ENCODE measurements at places on chromosomes 7 and 10.
A peak's percentile ranks its signal among the peaks of the same experiment; 100 is the strongest.

DNA sequence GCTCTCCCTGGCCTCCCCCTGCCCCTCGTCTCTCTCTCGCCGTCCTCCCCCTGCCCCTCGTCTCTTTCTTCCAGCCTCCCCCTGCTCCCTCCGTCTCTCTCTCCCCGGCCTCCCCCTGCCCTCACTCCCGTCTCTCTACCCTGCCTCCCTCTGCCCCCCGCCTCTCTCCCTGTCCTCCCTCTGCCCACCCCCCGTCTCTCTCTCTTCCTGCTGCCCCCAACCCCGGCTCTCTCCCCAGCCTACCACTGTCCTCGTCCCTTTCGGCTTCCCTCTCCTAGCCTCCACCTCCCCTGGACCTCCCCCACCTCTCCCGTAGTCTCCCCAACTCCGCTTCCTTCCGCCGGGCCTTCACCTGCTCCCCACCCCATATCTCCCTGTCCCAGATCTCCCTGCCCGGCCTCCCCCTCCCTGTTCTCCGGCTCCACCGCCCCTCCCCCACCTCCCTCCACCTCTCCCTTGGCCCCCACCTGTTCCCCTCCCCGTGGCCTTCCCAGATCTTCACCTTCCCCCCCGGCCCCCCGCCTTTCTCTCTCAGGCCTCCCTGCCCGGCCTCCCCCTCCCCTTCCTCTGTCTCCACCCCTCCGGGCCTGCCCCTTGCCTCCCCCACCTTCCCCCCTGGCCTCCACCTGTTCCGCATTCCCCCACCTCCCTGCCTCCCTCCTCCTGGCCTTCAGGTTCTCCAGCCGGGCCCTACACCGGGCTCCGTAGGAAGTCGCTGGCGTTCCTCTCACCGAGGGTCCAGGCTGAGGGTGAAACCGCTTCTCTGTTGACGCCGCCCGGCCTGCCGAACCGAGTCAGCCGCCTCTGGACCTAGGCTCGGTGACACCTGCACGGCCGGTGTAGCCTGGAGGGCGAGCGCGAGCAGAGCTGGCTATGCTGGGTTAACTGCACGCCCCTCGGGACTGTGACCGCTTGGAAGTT is 1.2 kb downstream of the GET4 start:
- peaks cover under 1% of the 10 kb centered on the region for H3K36me3 ChIP-seq
- peaks cover 50% of the 10 kb centered on the region for H3K4me1 ChIP-seq
- H3K4me3 ChIP-seq, result peak overlapping the region; percentile 94
- peak overlapping the region; percentile 97 for H3K27ac ChIP-seq

- no peaks in the 10 kb centered on the region for H3K27me3 ChIP-seq
- peaks cover 37% of the 10 kb centered on the region for H3K4me1 ChIP-seq
- DNase-seq, result no peak
- H3K27ac ChIP-seq, result no peak overlapping the region
Measured at GRCh38 chr7:98244871-98245270, 7.2 kb downstream of the TECPR1 start.

GRCh38 chr7:15042285-15043065 is 139.9 kb upstream of the DGKB start:
- no peaks in the 10 kb centered on the region for H3K4me1 ChIP-seq
- H3K36me3 ChIP-seq, result no peaks in the 10 kb centered on the region
- H3K27me3 ChIP-seq, result no peaks in the 10 kb centered on the region

DNA sequence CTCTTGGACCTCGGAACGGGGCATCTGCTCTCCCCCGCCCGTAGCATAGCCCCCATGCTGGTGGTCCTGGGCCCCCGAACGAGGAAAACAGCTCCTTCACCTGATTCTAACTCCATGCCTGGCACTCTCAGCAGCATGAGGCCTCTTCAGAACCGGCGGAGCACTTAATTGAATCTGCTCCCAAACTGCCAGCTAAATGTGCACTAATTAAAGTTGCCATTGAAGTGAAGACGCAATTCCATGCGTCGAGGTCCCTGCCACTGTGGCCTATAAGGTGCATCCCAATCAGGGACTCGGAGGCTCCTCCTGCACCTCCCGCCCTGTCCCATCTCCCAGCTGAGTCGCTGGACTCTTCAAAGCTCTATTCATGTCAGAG is 41.3 kb upstream of the ADGRA1 start:
- no peak overlapping the region for H3K27ac ChIP-seq
- H3K27me3 ChIP-seq, result peaks cover 9% of the 10 kb centered on the region
- no peak for DNase-seq
- no peaks in the 10 kb centered on the region for H3K4me1 ChIP-seq

GRCh38 chr10:91924212-91925021 is 847 bp downstream of the BTAF1 start:
- H3K27me3 ChIP-seq, result no peaks in the 10 kb centered on the region
- no peak for DNase-seq
- peaks cover 45% of the 10 kb centered on the region for H3K4me1 ChIP-seq
- peaks cover 4% of the 10 kb centered on the region for H3K36me3 ChIP-seq
- peak overlapping the region; percentile 99 for H3K27ac ChIP-seq

GRCh38 chr10:18455086-18455884 is 196.1 kb downstream of the NSUN6 start:
- no peaks in the 10 kb centered on the region for H3K4me1 ChIP-seq
- H3K27me3 ChIP-seq, result no peaks in the 10 kb centered on the region
- H3K27ac ChIP-seq, result no peak overlapping the region
- no peak for DNase-seq

DNA sequence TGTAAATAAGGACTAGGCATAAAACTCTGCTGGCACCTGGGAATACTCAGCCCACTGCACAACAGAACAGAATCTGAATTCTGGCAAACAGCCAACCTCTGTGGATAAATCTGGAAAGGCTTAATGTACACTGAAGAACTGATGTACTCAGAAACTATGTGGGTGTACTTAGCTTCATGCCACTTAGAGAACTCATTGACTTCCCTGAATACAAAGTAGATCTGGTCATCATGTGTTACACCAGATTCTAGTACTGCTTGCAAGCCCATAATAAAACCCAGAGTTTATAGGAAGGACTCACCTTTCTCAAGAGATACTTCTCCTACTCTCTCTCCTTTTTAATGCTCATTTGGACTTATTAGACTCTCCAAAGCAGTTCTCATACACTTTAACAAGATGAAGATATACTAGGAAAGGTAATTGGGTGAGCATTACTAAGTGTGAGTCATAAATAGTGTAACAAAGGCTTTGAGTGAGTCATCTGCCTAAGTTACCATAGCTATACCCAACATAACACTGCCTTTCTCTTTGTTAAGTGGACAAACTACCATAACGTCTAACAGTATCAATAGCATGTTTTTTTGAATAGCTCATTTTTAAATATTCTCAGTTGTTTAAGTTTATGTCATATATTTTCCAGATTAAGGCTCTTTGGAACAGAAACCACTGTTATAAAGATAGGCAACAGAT is 309.1 kb downstream of the MDFIC start:
- H3K4me1 ChIP-seq, result peaks cover 20% of the 10 kb centered on the region
- H3K27ac ChIP-seq, result no peak overlapping the region
- peaks cover 3% of the 10 kb centered on the region for H3K27me3 ChIP-seq
- peaks cover 2% of the 10 kb centered on the region for H3K36me3 ChIP-seq

- no peak for DNase-seq
- H3K27ac ChIP-seq, result no peak overlapping the region
- H3K4me3 ChIP-seq, result no peak overlapping the region
- no peaks in the 10 kb centered on the region for H3K4me1 ChIP-seq
Measured at GRCh38 chr10:67550046-67550445, 145.9 kb downstream of the CTNNA3 start.

- peaks cover 45% of the 10 kb centered on the region for H3K27me3 ChIP-seq
- no peak overlapping the region for H3K4me3 ChIP-seq
- H3K27ac ChIP-seq, result no peak overlapping the region
- no peaks in the 10 kb centered on the region for H3K4me1 ChIP-seq
- H3K36me3 ChIP-seq, result no peaks in the 10 kb centered on the region
Measured at GRCh38 chr7:122298131-122298530, 6.4 kb downstream of the FEZF1 start.

DNA sequence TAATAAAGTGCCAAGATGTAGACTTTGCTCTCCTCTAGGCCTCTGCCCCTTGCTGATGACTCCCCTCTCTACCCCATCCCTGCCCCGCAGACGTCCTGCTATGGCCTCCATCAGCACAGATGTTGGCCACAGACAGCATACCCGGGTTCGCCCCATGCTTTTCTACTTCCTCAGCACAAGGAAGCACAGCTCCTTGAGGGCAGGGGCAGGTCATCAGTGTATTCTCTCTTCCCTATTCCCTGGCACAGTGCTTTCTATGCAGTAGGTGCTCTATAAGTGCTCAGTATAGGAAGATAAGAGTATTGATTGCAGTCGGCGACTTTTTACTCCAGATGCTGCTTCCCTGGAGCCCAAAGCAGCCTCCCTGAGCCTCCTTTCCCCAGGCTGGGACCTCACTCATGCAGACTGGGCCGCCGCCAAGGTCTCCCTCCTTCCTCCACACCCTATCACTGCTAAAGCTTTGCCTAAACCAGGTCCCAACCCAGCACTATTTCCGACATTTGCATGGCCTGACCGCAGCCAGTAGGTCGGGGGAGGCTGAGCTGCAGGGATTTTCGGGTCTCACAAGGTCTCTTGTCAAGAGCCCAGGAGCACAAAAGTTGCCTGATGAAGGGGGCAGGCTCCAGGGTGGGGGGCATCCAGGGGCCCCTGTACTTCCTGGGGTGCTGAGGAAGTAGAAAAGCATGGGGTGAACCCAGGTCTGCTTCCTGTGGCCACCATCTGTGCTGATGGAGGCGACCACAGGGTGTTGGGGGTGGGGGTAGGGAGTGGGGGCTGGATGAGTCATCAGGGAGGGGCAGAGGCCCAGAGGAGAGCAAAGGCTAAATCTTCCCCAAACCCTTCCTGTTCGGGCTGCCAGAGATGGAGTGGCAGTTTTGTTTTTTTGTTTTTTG is 8.0 kb downstream of the CALHM3 start:
- peak overlapping the region; percentile 71 for H3K27ac ChIP-seq

DNA sequence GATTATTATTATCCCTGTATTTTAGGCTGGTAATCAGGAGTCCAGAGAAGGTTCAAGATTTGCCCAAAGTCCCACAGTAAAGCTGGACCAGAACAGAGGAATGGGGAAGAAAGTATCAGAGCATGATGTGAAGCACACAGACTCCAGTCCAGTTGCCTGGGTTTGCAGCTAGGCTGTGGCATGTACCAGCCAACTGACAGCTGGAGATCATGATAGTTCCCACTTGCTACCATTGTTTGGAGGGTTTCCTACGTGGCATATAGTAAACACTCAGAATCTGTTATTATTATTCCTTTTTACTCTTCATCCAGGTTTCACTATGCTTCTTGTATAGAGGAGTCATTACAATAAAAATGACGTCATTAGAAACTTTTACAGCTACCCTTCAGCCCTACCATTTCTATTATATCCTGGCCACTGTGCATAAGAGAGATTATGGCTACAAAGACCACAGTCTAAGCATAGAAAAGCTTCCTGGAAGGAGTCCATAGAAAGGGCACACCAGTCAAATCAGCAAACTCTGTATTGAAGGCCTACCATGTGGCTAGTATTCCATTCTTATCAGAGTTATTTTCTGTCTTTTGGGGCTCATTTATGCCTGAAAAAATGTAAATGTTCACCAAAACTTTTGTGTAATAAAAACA is 66.6 kb downstream of the MTPN start:
- no peaks in the 10 kb centered on the region for H3K36me3 ChIP-seq
- DNase-seq, result no peak
- no peak overlapping the region for H3K4me3 ChIP-seq
- H3K4me1 ChIP-seq, result peaks cover 2% of the 10 kb centered on the region
- H3K27ac ChIP-seq, result no peak overlapping the region

GRCh38 chr10:59622320-59623132 is 87.1 kb downstream of the SLC16A9 start:
- DNase-seq, result peak; percentile 14
- no peaks in the 10 kb centered on the region for H3K36me3 ChIP-seq
- H3K27me3 ChIP-seq, result peaks cover 4% of the 10 kb centered on the region
- no peak overlapping the region for H3K27ac ChIP-seq
- H3K4me3 ChIP-seq, result no peak overlapping the region
- H3K4me1 ChIP-seq, result peaks cover 5% of the 10 kb centered on the region

DNA sequence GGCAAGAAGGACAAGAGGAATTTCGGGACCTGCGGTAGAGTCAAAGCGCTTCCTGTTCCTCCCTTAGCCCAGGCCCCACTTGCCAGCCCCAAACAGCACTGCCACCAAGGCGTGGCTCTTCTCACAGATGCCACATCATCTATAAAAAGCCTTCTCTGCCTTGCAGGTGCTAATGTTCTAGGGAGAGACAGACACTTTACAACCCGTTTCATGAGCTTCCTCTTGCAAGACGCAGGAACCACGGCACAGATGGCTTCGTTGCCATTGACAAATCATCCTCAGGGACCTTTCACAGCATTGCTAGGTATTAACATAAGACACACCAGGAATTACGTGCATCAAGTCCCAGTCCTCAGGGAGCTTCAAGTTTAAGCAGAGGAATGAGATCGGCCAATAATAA is 180.9 kb downstream of the JCAD start:
- H3K27me3 ChIP-seq, result peaks cover 20% of the 10 kb centered on the region
- DNase-seq, result no peak
- H3K36me3 ChIP-seq, result no peaks in the 10 kb centered on the region
- no peak overlapping the region for H3K27ac ChIP-seq

DNA sequence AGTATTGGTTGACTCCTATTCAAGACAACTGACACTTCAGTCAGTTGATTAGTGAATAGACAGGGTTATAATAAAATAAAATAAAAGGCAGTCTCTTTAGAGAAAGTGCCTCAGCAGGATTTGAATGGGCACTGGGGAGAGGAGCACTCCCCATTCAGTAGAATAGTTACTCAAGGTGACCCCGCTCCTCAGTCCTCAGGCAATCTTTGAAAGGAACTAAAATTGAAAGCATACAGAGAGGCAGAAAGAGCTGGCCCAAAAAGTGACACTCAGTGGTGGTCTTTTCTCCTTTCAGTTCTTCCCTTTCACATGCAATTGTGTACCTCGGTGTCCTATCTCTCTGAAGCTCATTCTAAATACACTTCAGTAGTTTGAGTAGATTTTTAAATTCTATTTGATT is 47.4 kb upstream of the MACC1 start:
- H3K4me3 ChIP-seq, result no peak overlapping the region
- no peaks in the 10 kb centered on the region for H3K27me3 ChIP-seq
- H3K36me3 ChIP-seq, result no peaks in the 10 kb centered on the region
- H3K27ac ChIP-seq, result no peak overlapping the region
- no peak for DNase-seq
- H3K4me1 ChIP-seq, result no peaks in the 10 kb centered on the region

DNA sequence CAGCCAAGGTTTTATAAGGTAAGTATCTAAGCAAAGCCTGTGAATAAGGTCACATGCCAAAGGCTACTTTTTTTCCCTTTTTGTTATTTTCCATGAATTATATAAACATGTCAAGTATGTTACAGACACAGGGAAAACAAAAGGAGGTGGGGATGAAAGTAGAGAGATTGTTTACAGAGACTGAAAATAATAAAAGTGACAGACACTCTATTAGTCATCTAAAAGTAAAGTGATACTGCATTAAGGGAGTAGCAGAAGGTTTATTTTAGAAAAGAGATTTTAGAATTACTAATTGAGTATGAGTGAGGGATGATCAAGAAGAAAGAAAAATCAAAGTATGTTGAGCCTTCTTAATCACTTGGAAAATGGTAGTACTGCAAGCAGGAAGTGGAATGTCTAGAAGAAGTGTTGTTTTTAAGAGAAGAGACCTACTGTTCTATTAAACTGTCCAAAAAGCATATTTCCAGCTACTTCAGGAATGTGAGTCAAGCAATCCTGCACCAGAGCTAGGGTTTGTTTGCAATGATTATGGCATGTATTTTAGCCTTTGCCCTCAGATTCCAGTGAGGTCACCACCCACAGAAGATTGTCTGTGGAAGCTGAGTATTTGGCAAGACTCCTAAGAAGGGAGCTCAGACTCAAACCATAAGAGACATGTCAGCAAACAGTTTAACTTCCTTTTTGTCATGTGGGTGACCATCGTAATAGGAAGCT is 177.9 kb upstream of the PLXDC2 start:
- H3K27ac ChIP-seq, result no peak overlapping the region
- no peak for DNase-seq
- H3K4me1 ChIP-seq, result peaks cover 15% of the 10 kb centered on the region
- no peaks in the 10 kb centered on the region for H3K36me3 ChIP-seq
